Stimulated activated CD8-positive, alpha-beta memory T cell treated with anti-CD3 and anti-CD28 coated beads, Interleukin-15, amount 100 ng/mL, for 48 hours (primary cell): ENCODE measurements at places on chromosomes 11 and 22.

DNA sequence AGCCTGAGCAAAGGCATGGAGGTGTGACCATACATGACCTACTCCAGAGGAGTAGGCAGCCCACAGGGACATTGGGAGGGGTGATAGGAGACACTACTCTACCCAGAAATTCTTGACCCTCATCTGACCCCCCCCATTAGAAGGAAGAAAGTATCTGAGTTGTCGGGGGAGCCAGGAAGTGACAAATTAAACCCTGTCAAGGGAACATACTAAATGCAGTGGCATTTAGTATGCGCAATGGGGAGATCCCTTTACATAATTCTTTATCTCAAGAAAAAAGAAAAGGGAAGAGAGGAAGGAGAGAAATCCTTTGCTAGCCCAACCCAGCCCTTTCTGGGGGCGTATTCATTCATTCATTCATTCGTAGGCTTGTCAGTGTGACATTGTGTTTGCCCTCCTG is 58.8 kb downstream of the NAV2 start:
- DNase-seq = no peak

DNA sequence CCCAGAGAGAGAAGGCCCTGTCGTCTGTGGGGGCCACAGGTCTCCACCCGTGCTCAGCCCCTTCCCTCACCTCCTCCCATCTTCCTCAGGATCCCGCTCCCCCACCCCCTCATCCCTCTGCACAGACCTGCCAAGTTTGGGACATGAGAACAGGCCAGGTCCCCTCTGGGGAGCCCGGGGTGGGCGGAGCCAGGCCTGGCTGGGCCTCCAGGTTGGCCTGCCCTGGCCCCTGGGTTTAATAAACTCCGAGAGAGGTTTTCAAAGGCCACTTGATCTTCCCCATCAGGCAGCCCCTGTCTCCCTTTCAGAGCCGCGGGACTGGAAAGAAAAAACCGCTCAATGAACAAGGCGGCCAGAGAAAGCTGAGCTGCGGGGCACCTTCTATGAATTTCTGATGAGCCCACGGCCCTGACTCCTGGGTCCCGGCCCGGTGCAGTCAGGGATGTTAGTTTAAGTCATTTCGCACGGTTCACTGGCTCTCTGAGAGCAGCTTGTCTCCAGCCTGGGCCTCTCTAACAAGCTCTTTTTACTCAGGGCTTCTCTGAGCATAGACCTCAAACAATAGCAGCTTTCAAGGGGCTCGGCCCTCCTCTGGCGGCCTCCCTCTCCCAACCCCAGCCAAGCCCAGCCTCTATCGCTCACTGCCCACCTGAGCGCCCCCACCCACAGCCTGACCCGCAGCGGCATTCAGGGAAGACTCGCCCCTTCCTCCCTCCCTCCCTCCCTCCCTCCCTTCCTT is 64.8 kb downstream of the RPUSD4 start:
- no peak for DNase-seq

DNA sequence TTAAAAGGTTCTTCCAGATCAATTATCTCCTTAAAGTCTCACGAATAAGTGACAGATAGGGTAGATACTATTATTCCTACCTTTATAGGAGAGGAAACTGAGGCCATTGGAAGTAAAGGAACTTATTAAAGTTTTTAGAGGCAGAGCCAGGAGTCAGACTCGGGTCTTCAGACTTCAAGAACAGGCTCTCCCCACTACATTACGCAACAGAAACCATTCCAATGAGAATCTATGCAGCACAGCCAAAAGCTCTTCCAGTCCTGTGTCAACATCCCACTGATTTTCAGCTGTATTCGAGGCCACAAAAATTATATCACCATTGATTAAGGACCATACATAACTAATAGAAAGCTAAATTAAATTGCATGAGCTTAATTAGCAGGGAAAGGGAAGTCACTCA is 77.4 kb downstream of the RELT start:
- no peak for DNase-seq

DNA sequence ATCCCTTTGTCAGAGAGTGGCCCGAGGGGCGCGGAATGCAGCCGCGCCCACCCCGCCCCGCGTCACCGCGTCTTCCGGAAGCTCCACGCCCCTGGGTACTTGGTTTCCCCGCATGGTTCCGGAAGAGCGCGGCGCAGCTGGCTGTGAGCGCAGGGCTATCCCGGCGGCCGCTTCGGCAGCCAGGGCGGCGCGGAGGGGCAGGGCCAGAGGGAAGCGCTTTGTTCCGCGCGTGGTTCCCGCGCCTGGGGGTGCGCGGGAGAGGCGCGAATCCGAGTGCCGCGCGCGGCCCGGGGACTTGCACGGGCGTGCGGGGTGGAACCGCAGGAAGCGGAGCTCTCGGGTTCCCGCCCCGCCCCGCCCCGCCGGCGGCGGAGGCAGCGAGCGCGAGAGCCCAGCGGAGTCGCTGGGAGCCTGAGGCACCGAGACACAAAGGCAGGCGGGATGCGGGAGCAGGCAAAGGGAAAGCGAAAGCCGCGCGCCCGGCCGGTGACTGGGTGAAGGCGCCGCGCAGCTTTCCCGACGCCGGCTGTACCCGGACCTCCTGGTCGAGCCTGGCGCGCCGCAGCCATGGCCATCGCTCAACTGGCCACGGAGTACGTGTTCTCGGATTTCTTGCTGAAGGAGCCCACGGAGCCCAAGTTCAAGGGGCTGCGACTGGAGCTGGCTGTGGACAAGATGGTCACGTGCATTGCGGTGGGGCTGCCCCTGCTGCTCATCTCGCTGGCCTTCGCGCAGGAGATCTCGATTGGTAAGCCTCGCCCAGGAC is at the start of gene PANX1:
PANX1 (plus strand) TSS at position 96 of the 766 bp plus-strand sequence; CDS start at position 568, 472 bp downstream.
- peak; percentile 68 for DNase-seq

- no peak for DNase-seq
These were observed 14.8 kb downstream of the SGSM3 start for GRCh38 chr22:40385036-40385782.

DNA sequence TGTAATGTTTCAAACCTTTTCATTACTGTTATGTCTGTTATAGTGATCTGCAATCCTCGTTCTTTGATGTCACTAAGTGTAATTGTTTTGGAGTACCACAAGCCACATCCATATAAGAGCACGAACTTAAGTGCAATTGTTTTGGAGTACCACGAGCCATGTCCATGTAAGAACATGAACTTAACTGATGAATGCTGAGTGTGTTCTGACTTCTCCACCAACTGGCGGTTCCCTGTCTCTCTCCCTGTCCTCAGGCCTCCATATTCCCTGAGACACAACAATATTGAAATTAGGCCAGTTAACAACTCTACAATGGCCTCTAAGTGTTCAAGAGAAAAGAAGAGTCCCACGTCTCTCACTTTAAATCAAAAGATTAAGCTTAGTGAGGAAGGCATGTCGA is 23.5 kb downstream of the TESMIN start:
- no peak for DNase-seq

GRCh38 chr22:25172153-25172552 is 27.5 kb upstream of the CRYBB3 start:
- DNase-seq = peak; percentile 4

- no peak for DNase-seq
These were observed 470.6 kb downstream of the NTM start for GRCh38 chr11:131841028-131841427.
